Kasumi-1 (cell line): ENCODE measurements at places on chromosomes 12 and 14.

DNA sequence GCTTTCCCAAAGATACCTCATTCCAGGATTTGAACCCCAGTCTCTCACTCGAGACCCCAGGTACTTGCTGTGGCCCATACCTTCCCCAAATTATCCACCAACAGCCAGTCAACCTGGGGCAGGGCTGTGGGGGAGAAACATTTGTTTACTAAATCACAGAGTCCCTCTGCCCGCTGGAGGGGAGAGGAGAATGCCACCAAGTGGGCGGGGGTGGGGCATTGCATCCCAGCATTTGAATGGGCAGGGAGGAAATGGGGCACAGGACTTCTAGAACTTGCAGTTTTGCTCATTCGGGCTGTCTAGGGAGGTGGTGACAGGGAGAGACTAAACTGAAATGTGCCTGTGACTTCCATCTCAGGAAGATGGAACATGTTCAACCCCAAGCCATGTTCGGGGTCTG, 10.9 kb upstream of the SERPINA9 start:
- DNase-seq = no peak

- no peak for DNase-seq
Observed at GRCh38 chr12:70730675-70731180, 93.5 kb upstream of the PTPRB start.

GRCh38 chr12:23140710-23141109, 515.7 kb downstream of the ETNK1 start:
- DNase-seq = no peak

- no peak for DNase-seq
Observed at GRCh38 chr12:3770891-3771290, 18.0 kb upstream of the CRACR2A start.

GRCh38 chr12:90515199-90516175, 439.5 kb downstream of the CCER1 start:
- DNase-seq = no peak

- no peak for DNase-seq
Observed at GRCh38 chr12:64800640-64801039, 23.8 kb upstream of the TBC1D30 start.

GRCh38 chr12:3437986-3438385, 53.0 kb upstream of the PRMT8 start:
- no peak for DNase-seq

GRCh38 chr12:28631831-28632230, 441.6 kb downstream of the CCDC91 start:
- no peak for DNase-seq

DNA sequence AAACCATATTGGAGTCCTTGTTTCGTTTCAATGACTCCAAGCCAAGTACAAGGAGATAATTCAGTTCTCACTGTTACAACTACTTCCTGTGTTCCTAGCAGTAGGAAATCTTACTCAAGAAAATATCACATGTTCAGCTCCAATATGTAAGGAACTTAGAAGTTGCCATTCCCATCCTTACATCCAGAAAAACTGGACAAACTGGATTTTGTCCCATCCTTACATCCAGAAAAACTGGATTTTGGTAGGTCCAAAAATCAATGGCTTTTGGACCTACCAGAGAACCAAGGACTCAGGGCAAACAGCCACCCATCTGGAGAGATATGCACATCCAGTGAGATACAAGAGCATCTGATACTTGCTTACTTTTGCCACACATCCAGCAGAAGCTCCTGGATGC, 23.8 kb downstream of the CMAS start:
- DNase-seq = no peak

DNA sequence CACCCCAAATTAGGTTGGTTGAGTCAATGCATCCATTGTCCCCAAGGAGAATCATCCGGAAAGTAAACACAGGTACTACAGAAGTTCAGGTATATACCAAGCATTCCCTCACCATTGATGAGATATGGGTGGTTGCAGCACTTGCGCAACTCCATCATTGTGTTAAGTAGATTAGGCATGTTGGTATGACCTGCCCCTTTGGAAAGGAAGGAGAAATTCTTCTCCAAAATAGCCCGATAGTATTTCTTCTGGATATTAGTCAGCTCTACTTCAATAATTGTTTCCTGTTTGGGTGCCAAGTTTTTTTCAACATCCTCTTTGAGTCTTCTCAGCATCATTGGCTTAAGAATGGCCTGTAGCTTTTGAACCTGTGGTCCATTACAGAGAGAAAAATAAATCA, 21.3 kb upstream of the SUPT16H start:
- DNase-seq = no peak

- no peak for DNase-seq
Observed at GRCh38 chr12:106301241-106301610, 1.3 kb upstream of the TCP11L2 start.

GRCh38 chr12:57846285-57846576, 298 bp downstream of the CTDSP2 start:
- no peak for DNase-seq

DNA sequence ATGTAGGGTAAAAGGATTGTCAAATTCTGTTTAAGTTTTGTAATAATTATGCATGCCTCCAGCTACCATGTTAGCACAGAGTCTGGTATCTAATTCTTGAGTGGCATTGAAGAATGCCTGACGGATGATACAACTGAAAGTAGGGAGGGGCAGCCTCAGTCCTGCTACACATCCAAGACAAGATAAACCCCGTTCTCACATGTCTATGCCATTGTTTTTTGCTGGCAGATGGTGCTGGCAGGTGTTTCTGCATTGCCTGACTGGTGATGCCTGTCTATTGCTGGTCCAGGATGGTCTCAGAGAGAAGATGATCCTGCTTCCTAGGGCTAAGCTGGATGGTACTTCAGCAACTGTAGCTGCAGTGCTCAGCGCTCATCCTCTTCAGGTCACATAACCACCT, 245.8 kb upstream of the NAV3 start:
- no peak for DNase-seq

- no peak for DNase-seq
Observed at GRCh38 chr12:122729583-122730214, 945 bp downstream of the HCAR1 start.

DNA sequence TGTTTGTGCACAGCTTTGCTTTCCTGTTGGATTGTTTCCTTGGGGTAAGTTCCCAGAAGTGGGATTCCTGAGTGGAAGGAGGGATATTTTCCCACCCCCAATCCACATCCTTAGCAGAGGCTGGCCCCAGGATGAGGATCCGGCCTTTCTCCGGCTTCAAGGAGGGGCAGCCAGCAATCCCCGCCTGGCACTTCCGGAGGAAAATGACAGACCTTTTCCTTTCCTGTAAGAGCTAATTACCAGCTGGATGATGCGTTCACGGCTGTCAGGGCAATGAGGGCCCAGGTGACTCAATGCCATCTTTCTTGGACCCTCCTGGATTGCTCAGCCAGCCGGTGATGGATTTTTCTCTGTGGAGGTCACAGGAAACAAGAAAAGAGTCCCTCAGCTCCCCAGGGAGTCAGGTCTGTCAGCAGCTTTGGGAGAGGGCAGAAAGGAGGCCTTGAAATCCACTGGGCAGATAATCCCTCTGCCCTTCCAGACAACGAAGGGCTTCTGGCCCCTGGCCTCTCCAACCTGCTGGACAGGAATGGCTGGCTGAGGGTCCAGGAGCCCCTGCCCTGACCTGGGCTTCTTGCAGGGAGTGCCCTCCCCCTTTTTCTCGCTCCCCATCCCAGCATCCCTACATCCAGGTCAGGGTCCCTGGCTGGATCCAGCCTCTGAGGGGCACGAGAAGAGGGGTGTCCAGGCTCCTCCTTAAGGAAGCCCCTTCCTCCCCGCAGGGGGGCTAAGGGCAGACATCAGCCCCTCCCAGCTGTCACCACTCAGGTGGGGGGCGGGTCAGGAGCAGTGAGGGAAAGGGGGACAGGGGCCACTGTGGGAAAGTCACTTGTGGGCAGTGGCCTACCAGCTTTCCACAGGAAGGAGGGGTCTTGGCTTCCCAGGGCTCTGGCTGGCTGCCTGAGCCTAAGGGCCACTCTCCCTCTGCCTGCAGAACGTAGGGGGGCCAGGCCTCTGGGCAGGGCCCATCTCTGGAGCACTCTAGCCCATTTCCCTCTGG, 16.1 kb upstream of the CCDC85C start:
- DNase-seq = no peak

- DNase-seq = no peak
Observed at GRCh38 chr14:57704763-57705162, 161.1 kb downstream of the SLC35F4 start.

GRCh38 chr14:38080696-38081095, 127.0 kb upstream of the SSTR1 start:
- DNase-seq = no peak

- peak; percentile 87 for DNase-seq
Observed at GRCh38 chr12:47717443-47718193, 7.7 kb downstream of the ENDOU start.

- DNase-seq = no peak
Observed at GRCh38 chr12:126895951-126896913, 1370.7 kb upstream of the TMEM132C start.

DNA sequence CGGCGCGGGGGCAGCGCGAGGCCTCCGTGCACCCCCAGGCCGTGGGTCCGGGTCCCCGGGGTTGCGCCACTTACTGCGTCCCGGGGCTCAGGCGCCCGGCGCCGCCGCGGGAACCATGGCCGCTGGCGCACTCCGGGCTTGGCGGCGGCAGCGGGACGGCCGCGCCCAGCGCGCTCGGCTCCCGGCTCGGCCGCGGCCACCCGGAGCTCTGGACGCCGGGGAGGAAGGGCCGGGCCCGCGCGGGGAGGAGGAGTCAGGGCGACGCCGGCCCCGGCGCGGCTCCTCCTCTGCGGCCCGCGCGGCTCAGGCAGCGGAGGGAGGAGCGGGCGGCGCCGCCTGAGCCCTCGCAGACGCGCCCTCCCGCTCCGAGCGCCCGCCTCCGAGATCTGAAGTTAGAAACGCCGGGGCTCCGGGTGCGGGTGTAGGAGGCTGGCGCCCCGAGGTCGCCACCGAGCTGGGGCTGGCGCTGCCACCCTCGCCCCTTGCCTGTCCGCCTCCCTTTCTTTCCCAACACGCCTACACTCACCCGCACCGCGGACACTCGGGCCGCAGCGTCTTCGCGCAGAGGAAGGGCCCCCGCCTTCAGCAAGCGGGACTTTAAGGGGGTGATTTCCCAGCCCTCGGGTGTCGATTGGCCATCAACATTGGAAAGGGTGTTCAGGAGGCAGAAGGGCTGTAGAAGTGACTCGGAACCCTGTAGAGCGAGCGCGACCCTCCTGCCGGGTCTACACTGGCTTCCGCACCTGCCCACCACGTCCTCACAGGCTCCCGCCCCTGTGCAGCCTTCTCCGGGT, at the start of gene NIN:
NIN (minus strand) TSS at position 231 of the 794 bp plus-strand sequence. CDS start 9,106 bp downstream, outside the sequence.
- DNase-seq = peak; percentile 62

DNA sequence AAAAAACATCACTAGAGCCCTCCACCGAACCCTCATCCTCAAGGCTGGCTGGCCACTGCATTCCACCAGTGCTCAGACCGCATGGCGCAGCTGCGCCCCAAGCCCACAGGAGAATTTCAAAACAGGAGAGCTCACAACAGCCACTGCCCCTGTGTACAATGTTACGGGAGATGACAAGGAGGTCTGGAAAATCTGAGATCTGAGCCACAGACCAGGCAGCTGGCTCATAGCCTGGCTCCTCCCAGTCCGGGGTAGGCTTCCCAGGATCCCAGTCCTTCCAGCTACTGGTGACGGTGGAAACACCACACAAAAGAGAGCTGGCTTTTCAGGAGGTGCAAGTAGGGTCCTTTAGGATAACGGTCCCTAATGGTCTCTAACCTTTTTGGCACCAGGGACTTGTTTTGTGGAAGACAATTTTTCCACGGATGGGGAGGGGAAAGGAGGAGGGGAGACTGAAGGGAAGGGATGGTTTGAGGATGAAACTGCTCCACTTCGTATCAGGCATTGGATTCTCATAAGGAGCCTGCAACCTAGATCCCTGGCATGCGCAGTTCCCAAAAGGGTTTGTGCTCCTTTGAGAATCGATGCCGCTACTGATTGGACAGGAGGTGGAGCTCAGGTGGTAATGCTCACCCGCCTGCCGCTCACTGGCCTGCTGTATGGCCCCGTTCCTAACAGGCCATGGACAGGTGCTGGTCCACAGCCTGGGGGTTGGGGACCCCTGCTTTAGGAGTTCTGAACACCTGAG, 23.0 kb upstream of the NRDE2 start:
- DNase-seq = no peak

DNA sequence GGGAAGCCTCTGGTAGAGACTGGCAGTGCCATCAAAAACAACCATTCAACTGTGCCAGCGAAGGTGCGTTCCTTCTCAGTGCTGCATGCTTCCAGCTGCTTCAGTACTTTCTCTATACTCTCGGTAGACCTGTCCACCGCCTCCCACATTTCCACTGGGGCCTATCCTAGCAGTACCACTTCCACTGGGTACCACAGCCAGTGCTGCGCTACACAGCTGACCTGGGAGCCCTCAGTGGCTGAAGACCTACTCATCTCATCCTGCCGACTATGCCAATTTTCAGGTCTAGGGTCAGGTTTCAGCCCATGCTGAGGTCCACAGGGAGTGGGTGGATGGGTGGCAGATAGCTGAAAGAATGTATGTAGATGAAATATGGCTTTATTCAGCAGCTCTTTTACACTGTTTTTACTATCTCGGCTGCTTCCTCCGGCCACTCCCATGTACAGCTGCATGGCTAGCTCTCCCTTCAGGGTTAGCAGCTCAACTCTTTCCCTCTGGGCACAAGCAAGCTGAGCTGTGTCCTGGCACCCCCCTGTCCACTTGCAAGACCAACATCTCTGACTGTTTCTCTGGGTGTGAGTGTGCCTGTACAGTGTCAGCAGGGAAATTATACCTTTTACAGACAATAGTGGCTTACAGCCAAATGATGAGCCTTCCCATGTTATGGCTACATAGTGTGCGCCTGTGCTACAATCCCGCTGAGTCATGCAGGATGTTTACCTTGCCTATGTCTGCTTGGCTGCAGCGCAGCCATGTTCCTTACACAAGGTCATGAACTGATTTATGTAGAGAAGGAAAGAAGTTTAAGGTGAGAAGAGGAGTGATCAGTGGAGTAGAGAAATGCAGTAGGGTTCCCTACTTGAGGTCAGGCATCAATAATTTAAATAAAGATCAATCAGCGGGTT, 125.7 kb upstream of the DDHD1 start:
- no peak for DNase-seq

- no peak for DNase-seq
Observed at GRCh38 chr14:70735043-70735442, 74.3 kb downstream of the MAP3K9 start.

GRCh38 chr12:63876980-63877379, 32.5 kb downstream of the SRGAP1 start:
- no peak for DNase-seq

GRCh38 chr12:6225630-6226001, 25.4 kb downstream of the CD9 start:
- DNase-seq = no peak

GRCh38 chr14:81200054-81200453, 20.7 kb downstream of the GTF2A1 start:
- peak; percentile 65 for DNase-seq
